ENCODE measurements at places on chromosomes 16 and 17.

DNA sequence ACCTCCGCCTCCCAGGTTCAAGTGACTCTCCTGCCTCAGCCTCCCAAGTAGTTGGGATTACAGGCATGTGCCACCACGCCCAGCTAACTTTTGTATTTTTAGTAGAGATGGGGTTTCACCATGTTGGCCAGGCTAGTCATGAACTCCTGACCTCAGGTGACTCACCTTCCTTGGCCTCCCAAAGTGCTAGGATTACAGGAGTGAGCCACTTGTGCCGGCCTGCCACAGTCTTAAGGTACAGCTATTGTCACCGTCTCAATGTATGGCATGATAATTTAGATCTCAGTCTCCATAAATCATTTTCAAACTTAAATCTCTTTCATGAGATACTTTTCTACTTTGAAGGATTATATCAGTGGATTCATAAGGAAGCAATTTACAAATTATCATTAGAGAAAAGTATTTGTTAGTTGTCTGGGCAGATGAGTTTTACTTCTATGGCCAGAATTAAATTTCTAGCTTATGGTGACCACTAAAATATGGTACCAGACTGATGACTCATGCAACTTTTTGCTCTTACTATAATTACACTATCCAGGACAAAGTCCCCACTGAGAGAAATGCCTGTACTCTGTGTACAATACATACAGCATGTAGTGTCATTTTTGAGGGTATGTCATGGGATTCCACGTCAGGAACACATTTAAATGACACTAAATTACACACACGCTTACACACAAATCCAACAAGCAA lies 1230.3 kb upstream of the GOT2 start:
- no peak for DNase-seq

GRCh38 chr17:75173526-75173925 lies 9.2 kb downstream of the SUMO2 start:
- no peak for DNase-seq

DNA sequence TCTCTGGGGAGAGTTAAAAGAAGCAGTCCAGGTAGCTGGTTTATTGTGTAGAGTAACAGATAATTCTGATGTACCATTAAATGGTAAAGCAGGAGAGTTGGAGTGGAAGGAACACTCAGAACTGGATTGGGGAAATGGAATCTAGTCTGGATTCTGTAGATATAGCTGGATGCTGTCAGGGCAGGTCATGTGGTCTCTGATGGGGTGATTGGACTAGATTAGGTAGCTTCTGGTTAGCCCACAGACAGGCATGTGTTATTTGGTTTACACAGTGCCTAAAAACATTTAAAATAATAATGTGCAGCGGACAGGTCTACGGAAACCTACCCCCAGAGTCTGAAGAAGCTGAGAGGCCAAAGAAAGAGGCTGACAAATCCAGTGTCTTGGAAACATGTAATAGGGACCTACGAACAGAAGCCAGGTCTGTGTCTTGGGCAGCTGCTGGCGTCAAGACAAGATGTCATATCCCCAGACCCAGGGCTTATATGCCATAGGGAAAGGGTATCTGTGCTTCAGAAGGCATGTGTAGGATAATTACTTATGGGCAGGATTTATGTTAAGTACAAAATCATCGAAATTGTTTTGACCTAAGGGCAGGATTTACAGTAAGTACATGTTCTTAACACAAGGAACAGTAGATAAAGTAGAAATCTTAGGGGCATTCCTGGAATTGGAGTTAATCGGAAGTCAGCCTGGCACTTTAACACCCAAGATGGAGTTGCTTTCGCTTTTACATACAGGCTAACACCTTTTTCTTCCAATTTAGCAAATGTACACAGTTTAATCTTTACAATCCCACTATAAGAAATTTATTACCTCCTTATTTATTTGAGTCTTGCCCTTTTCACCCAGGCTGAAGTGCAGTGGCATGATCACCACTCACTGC lies 12.4 kb downstream of the LUC7L3 start:
- DNase-seq, result no peak

DNA sequence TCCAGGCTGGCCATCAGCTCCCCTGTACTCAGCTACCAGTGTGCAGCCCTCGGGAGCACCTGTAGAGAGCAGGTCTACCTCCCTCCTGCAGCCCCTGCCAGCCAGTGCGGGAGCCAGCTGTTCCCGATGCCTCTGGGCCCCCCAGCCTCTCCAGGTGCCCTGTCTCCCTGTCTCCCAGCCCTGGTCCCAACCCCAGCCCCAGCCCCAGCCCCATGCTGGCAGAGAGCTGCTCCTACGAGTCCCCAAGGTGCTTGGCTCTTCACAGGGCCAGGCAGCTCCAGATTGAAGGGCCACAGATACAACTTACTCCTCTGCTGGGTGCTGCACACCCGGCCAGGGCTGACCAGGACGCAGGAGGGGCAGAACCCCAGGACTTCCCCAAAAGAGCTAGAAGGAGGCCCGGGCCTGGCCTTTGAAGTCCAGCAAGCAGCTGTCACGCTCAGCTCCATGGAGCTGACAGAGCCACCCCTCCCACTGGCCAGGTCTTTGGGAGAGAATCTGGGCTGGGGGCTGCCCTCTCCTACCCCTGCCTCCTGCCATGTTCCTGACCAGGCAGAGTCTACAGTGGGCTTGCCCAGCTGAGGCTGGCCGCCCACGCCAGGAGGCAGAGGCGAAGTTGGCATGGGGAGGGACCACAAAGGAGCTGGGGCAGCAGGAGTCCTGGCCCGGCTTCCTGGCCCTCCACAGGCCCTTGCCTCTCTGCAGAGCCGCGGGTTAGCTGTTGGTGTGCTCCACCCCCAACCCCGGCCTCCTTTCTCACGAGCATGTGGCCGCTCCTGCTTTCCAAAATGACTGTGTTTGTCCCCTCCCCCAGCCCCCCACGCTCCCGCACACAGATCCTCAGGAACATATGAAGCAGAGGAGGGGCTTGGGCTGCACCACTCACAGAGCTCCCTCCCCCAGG lies 9.5 kb upstream of the ADAM11 start:
- DNase-seq, result no peak

- no peak for DNase-seq
Observed at GRCh38 chr17:46832331-46832821, 13.9 kb upstream of the WNT3 start.

DNA sequence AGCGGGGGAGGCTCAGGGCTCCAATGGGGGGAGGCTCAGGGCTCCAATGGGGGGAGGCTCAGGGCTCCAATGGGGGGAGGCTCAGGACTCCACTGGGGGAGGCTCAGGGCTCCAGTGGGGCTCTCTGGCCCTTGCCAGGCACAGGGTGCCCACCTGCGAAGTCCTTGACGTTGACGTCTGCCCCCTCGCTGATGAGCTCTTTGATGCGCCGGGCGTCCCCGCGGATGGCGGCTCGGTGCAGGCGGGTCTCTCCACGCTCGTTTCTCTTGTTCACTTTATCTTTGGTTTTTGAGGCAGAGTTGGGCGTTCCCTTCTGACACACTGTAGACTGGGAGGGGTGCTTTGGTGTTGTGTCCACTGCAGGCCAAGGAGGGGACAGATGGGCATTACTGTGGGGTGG lies 73.0 kb downstream of the ZNF778 start:
- DNase-seq, result no peak

- no peak for DNase-seq
Observed at GRCh38 chr16:74887084-74887483, 97.8 kb downstream of the WDR59 start.

DNA sequence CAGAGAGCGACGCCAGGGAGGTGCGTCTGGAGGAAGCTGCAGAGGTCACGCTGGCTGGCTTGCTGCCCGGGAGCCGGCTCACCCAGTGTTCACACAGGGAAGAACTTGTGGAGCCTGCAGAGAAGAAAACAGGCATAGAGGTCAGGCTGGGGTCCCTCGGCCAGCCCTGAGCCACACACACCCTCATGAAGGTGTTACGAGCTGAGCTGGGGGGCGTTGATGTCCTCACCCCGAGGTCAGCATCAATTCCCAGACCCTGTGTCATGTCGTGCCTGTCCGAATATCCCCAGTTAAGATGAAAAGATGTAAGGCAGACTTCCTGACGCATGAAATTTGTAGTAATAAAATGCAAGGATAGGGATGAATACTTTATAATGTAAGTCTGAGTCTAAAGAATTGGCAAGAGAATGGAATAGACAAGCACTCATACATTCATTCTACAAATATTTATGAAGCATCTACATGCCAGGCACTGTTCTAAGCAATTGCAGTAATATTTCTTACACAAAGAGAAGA lies 77.1 kb downstream of the USP31 start:
- DNase-seq, result no peak

DNA sequence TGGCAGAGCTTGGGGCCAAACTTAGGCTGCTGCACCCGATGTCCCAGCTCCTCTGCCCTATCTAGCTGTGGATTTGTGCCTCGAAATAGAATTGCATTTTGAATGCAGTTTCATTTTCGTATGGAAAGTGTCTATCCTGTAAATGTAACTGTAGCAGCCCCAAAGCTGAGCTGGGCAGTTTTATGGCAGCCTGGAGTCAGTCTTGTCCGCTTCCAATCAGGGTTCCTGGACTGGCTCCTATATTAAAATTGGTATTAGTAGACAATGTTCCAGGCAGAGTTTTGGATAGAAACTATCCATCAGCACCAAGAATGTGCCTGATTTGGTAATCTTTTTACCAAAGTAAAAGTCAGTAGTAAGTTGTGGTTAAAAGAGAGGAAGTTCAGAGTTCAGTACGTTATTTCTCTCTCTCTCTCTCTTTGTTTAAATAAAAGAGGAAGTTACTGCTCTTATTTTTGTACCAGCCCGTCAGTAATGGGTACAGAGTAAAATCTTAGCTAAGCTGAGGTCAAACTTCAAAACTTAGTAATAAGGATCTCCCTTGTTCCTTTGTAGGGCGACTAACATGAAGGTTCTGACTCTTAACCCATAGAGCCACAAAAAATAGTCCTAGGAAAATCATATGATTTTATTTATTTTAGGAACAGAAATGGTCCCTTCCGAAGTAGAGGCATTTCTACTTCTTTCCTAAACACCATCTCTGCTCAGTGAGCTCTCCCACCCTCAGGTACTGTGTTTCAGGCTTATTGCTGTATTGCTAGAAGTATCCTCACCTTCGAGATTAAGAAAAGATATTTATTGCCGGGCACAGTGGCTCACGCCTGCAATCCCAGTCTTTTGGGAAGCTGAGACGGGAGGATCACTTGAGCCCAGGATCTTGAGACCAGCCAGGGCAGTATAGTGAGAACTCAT lies 28.0 kb downstream of the PRKCB start:
- no peak for DNase-seq

DNA sequence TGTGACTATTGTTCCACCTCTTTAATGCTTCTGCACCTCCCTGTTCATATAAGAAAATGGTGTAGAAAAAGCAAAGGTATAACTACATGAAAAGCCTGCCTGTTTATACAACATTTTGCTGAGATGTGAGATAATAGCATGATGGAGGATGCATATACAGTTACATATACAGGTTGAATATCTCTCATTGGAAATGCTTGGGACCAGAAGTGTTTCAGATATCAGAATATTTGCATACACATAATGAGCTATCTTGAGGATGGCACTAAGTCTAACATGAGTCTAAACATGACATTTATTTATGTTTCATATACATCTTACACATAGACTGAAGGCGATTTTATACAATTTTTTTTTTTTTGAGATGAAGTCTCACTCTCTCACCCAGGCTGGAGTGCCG lies 5.7 kb upstream of the WSB1 start:
- no peak for DNase-seq

DNA sequence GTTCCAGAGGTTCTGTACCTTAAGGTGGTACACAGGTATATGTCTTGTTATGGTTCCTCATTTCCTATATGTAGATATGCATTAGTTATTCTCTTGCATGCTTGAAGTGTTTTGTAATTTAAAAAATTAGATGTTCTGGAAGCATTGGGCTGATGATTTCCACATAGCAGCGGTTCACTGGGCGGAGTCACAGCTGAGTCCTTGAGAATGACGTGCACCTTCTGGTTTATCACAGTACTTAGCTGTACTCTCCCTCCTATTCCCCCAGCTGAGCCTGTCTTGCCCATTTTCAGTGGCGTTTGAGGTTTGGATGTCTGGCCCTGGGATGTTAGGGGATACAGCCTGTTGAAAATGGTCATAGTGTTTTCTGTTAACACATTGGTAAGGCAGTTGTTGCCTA lies 327.1 kb downstream of the SNX29 start:
- no peak for DNase-seq

DNA sequence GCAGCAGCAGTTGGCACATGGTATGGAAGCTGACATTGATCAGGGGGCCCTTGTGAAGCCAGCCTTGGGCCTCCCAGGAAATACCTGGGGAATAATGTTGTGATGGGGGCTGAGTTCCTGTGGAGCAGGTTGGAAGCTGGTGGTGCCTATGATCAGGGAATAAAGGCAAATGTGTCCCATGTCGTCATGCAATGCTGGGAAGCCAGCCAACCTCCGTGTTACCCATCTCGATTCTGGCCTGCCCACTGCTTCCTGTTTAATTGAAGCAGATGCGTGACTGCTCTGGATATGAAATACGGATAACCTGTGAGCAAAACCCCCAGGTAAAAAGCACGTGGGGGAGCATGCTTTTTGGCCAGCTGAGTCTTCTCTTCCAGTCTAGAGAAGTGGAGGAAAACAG lies 580.4 kb upstream of the HSBP1 start:
- DNase-seq, result no peak

- no peak for DNase-seq
Observed at GRCh38 chr16:68397710-68398201, 50.6 kb downstream of the SMPD3 start.

DNA sequence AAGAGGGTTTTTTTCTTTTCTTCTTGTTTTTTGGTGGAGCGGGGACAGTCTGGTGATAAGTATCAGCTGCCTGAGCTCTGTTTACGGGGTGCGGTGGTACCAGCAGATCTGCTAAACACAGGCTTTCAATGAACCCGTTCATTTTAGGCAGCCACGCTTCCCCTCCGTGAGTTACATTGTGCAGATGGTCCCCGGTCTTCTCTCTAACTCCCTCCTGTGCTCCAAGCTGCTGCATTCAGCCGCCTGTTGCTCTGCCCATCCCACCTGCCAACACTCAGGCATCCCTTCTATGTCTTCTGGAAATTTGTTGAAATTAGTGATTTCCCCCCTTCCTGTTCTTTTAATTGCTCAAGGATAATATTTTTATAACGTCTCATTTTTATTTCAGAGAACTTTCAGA lies 82.1 kb upstream of the ELAC2 start:
- no peak for DNase-seq

DNA sequence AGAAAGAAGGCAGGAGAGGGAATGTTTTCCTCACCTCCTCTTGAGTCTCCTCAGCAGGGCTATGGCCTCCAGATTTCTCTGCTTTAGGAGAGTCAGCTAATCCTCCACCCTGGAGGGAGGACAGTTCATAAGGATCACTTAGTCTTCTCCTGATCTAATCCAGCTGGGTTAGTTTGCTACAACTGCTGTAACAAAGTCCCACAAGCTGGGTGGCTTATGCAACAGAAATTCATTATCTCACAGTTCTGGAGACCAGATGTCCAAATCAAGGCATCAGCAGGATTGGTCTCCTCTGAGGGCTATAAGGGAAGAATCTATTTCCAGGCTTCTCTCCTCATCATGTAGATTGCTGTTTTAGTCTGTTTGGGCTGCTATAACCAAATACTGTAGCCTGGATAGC lies 40.6 kb upstream of the XYLT1 start:
- no peak for DNase-seq
